GM23338 (cell line): ENCODE measurements at places on chromosomes 16 and 17.

DNA sequence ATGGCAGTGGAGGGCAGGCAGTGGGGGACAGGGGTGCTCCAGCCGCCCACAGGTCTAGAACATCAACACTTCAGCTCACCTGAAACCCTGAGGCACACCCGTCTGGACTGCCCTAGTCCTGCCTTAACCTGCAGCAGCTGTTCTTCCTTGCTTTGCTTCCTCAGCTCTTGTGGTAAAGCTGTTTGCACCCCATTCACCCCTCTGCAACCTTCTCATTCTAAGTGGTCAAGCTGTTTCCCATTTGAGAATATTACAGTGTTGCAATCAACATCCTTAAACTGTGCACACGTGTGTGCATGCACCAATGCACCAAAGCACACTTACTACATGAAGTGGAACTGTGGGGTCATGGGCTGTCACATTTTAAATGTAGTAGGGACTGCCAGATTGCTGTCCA lies 32.4 kb downstream of the SCNN1B start:
- no peak for DNase-seq

DNA sequence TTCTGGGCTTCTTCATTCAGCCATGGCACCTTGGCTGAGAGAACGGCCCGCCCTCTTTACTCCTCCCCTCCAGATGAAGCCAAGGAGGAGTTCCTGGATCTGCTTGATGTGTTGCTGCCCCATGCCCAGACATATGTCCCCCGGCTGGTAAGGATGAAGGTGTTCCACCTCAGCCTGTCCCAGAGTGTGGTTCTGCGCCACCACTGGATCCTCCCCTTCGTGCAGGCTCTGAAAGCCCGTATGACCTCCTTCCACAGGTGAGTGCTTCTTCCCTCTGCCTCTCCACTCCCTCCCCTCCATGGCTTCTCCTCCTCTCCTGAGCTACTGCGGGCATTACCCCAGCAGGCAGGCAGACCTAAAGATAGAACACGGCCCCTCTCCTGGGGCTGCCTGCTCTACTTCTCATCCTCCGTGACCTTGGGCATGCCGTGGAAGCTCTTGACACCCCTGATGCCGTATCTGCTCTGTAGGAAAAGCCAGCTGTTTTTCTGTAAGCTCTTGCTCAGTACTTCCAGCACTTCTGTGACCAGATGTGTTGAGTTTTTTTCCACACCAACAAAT lies 8.7 kb downstream of the USB1 start:
- DNase-seq = no peak

DNA sequence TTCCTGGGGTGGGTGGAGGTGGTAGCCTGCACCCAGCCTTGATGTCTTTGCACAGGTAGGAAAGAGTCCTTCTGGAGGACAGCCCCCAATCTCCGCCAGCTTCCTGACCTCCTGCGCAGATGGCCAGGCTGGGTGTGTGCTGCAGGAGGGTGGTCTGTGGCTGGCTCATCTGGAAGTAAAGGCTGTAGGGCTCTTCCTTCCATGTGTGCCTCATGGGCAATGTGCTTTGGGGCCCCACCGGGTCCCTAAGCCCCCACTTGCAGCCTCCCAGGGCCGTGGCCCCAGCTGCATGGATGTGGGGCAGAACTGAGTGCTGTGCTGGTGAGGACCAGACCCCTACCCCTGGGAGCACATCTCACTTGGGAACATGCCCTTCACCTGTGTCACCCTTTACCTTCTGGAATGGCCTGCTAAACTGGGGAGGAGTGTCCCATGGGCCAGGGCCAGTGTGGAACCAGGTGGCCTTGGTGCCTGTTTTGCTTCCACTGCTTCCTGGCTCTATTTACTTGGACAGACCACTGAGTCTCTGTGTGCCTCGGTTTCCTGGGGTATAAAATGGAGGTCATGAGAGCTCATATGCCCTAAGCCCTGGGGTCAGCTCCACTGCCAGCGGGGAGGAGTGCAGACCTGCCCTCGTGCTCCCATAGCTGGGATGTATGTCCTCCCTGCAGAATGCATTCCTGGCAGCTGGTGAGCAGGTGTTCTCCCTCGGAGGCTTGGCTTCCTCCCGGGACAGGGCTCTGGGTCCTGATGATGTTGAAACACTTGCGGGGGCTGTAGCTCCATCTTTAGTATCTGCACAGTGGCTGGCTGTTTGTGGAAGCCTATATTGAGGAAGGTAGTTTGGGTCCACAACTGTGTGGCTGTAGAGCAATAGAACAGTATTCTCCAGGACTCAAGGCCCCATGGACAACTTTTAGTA lies 18.0 kb downstream of the MPRIP start:
- no peak for DNase-seq

- DNase-seq = peak; percentile 62
Observed at GRCh38 chr17:7133916-7134315, 19.3 kb upstream of the ASGR2 start.
